ENCODE measurements at places on chromosomes 3 and 15.
A peak's percentile ranks its signal among the peaks of the same experiment; 100 is the strongest.

- no peak for DNase-seq
Observed at GRCh38 chr15:74873756-74874424, 725 bp upstream of the SCAMP2 start.

DNA sequence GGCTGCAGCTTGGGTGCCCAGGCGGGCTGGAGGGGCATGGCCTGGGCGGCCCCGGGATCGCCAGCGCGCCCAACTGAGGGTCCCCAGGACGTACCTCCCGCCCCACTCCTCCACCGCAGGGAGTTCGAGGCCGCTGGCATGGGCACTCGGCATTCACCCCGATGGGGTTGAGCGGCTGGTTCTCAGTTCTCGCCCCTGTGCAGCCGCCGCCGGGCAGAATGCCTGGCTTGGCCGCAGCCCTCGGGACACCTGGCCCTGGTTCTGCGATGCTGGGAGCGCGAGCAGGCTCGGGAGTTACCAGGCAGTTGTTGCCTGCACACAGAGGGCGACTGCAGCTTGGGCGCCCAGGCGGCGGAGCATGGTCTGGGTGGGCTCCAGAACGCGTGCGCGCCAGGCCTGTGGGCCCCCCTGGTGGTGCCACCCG is 121.4 kb downstream of the LMLN start:
- no peak for DNase-seq

DNA sequence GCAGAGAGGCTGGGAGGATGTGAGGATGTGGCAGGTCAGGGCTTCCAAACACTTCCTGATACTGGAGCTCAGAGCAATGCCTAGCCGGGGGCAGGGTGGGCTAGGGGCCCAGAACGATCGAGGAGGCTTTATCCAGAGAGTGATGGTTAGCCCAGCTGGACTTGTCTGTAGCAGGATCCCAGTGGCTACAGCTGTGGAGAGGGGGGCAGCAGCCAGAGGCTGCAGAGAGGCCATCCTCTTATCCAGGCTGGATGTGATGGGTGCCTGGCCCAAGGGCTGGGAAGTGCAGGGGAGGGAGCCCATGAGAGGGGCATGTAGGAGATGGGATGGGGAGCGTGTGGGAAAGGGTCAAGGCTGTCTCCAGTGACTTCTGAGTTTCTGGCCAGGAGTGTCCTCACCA is 4.6 kb downstream of the PARP3 start:
- no peak for DNase-seq

- DNase-seq = no peak
Observed at GRCh38 chr15:57036352-57036751, 117.9 kb downstream of the TCF12 start.

DNA sequence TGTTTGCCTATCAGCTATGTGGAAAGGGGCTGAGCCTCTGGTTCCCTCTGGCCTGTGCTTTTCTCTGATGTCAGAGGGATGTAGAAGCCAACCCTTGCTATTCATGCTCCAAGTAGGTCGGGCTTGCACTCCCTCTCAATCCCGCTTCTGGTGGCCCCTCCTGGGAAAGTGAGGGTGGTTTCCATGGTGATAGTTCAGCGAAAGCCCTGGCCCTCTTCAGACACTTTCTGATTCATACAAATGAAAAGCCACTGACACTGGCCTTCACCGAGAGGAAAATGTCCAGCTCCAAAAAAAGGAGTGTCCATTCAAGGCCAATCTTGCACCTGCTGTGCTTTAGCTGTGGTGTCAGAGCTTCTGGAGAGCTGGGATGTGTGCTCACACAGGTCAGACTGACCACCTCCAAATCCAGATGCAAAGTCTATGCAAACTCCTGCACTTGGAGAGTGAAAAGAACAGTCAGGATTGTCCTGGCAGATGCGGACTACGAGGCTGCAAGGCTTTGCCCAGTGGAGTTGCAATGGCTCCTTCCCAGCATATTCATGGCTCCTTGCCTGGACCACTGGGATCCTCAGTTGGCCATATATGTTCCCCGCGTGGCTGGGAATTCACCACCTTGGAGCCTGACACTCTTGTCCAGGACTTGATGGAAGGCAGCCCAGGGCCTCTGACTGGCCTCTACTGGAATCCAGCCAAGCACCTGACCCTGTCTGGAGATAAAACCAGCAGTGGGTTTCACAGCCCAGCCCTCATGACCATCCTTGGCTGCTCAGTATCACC is 96.6 kb downstream of the CEMIP start:
- DNase-seq = no peak

- no peak for DNase-seq
Observed at GRCh38 chr3:172415323-172415722, 32.9 kb downstream of the GHSR start.

GRCh38 chr3:60877188-60877587 is 374.1 kb downstream of the FHIT start:
- no peak for DNase-seq

GRCh38 chr15:98503970-98504369 is 144.4 kb upstream of the IGF1R start:
- DNase-seq = no peak

GRCh38 chr3:50573566-50574443 is 4.5 kb downstream of the HEMK1 start:
- DNase-seq = peak; percentile 72

GRCh38 chr3:138407236-138407907 is 27.0 kb upstream of the ESYT3 start:
- no peak for DNase-seq

GRCh38 chr3:46386205-46386604 is 15.5 kb downstream of the CCR5 start:
- DNase-seq = no peak

DNA sequence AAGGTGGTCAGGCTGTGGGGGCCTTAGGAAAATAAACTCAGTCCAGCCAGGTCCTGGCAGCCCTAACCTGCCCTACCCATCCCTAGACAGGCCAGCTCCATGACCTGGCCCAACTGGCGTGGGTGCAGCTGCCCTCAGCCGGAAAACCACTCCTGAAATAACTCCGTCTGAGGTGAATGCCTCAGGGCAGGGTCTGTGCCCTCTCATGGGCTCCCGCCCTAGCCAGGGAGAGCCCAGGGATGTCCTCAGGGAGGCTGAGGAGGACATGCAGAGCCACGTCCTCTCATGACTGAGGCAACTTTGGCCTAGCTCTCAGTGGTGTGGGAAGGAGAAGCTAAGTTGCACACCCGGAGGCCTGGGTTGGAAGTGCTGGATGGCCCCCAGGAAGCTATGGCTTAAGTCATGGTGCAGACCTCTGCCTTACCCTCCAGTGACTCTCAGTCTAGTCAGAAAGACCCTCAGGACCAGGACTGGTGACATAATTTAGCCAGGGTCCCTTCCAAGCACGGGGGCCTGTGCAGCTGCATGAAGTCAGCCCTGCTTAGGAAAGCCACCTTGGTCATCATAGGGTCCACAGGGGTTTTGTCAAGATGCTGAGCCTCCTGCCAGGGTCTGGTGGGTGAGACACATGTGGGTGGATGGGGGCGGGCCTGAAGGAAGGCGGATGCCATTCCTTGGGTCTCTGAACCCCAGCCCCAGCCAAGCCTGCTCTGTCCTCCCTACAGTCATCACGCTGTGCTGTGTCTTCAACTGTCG is 7.4 kb downstream of the TMIE start:
- no peak for DNase-seq

DNA sequence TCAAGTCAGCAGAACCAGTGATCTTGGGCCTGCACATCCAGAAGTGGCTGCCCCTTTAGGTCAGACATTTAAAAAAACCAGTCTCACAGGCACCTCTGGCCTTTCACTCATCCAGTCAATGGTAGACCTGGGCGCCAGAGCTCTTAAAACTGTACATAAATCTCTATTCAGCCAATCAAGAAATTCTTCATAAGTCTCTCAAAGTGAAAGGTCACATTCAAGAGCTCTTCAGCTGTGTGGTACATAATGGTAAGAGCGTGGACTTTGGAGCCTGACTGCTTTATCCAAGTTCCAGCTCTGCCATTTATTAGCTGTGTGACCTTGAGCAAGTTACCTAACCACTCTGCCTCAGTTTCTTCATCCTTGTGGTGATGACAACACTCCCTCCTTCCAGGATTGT is 22.3 kb upstream of the MORF4L1 start:
- DNase-seq = no peak

DNA sequence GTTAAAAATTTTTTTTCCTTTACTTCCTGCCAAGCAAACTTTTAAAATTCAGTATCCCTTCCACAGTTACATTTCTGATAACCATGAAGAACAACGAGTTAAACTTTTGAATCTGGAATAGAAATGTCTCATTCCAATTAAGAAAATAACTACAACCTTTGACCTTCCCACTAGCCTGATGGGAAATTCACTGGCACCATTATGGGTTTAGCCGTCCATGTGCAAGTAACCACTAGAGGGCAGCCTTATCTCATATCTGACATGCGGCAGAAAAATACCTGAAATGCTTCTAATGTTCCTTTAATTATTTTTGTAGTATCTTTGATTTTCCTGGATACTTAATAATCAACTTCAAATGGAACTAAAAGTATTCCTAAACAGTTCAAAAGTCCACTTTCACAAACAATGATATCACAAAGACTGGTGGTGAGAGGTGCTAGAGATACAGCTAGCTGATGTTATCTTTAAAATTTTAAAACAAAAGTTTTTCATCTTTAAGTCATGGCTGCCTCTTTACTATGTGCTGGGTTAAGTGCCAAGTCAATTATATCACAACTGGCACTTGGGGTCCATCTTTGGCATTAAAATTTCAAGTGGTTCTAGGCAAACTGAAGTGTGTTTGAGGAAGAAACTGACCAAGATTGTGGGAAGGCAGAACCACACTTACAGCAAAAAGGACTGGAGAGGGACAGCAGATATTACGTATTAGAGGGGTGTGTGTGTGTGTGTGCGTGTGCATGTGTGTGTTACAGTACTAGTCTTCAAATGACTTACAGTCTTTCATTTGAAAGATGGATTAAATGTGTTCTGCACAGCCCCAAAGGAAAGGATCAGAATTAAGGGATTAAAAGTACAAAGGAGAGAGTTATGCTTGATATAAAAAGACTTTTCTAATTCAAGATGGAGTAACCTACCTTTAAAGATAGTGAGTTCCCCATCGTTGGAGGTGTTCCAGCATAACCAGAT is 107.1 kb upstream of the ICE2 start:
- peak; percentile 26 for DNase-seq

- no peak for DNase-seq
Observed at GRCh38 chr15:76951220-76951619, 19.7 kb downstream of the RCN2 start.

All from stimulated activated CD4-positive, alpha-beta T cell treated with anti-CD3 and anti-CD28 coated beads, TNF-alpha, amount 100 ng/mL, for 4 hours (primary cell).